Stomach (tissue), 19 donors: ENCODE measurements at places on chromosomes 4 and X. TPM values are rescaled to one million over a fixed set of nuclear protein-coding genes. Genes with fewer than 3 reads are reported as not detected.

GRCh38 chr4:177740563-177740962, 298.3 kb upstream of the AGA start:
- H3K4me1 ChIP-seq, result no peaks in the 10 kb centered on the region
- no peak overlapping the region for H3K4me3 ChIP-seq
- DNase-seq, result no peak
- no peak overlapping the region for H3K27ac ChIP-seq
- no peaks in the 10 kb centered on the region for H3K27me3 ChIP-seq
- no peaks in the 10 kb centered on the region for H3K36me3 ChIP-seq

DNA sequence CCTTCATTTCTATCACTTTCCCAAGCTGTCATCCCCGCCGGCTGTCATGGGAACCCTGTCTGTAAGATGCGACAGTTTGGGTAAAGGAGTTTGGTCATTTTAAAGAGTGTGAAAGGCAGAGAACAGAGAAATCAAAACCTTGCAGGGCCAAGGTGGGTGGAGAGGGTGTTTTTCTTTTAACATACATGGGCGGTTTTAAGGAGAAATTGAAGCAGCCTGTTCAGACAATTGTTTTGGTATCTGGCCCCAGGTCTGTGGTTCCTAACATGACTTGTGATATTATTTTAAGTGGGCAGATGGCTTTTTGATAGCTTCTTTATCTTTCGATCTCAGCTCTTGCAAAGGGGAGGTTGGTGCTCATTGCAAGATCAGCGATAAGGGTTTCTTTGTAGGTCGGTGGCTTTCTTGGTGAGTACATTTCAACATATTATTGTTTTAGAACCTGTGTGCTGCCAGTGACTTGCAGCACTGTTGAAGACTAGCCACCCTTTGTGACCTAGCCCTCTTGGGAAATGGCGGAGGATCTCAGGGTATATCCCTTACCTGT, 3.7 kb downstream of the PPP1R3F start:
- DNase-seq, result no peak
- no peak overlapping the region for H3K4me3 ChIP-seq
- H3K4me1 ChIP-seq, result peaks cover 39% of the 10 kb centered on the region
- no peak overlapping the region for H3K27ac ChIP-seq

- H3K36me3 ChIP-seq, result no peaks in the 10 kb centered on the region
- no peaks in the 10 kb centered on the region for H3K4me1 ChIP-seq
- H3K27ac ChIP-seq, result no peak overlapping the region
Observed at GRCh38 chrX:98065151-98065550, 1181.4 kb downstream of the RPA4 start.

DNA sequence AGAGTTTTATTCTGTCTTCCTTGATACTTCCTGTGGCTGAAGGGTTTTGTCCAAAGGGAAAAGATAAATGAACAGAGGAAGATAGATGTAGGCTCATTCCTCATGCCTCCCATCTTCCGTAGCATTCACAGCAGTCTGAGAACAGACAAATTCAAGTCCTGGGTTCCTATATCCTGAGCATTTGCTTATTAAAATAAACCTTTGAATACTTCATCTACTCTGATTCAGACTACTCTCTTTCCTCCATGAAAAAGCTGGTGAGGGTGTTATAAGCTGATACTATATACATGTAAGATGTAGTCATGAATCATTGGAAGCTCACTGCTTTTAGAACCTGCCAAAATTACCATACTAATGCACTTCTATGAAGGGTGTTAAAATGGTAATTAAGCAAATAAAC, 61.2 kb downstream of the GAB1 start:
- no peaks in the 10 kb centered on the region for H3K36me3 ChIP-seq
- H3K4me1 ChIP-seq, result peaks cover 5% of the 10 kb centered on the region
- DNase-seq, result no peak
- no peak overlapping the region for H3K27ac ChIP-seq
- H3K4me3 ChIP-seq, result no peak overlapping the region

GRCh38 chr4:73729534-73730165, 10.7 kb upstream of the CXCL8 start:
- DNase-seq, result peak; percentile 70
- no peak overlapping the region for H3K27ac ChIP-seq
- no peaks in the 10 kb centered on the region for H3K27me3 ChIP-seq
- H3K36me3 ChIP-seq, result no peaks in the 10 kb centered on the region

ARHGAP6 gene
- 21.6 TPM for total RNA-seq

ADH1A gene
- not detected for total RNA-seq

ADH6 gene
- not detected for total RNA-seq

GPRASP1 gene
- total RNA-seq, result 10.3 TPM

CACNA1F gene
- not detected for total RNA-seq
